ENCODE measurements at places on chromosomes 7 and 10.

- no peak overlapping the region for H3K27ac ChIP-seq
- no peaks in the 10 kb centered on the region for H3K36me3 ChIP-seq
- H3K27me3 ChIP-seq, result no peaks in the 10 kb centered on the region
- DNase-seq, result no peak
- H3K4me1 ChIP-seq, result no peaks in the 10 kb centered on the region
Observed at GRCh38 chr7:79740076-79740475, 286.6 kb upstream of the MAGI2 start.

DNA sequence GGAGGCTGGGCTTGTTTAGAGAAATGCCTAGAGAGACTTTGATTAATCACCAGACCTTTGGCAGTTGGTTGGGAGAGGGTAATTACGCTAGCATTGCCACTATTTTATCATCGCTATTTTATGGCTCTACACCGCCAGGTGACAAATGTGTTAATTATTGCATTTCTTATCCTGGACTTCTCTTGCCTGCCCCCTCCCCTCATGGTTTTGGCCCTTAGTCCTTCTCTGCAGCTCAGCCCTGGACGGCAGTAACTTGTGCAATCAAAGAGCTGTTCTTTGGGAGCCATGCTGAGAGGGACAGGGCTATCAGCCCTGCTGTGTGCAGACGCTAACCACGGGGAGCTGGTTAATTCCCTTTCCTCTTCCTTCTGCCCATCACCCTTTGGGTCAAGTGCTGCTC is 585.0 kb downstream of the AUTS2 start:
- no peak for DNase-seq
- H3K36me3 ChIP-seq, result no peaks in the 10 kb centered on the region
- no peaks in the 10 kb centered on the region for H3K27me3 ChIP-seq
- no peak overlapping the region for H3K27ac ChIP-seq

GRCh38 chr7:156854654-156855053 is 38.3 kb downstream of the LMBR1 start:
- DNase-seq, result no peak
- no peaks in the 10 kb centered on the region for H3K27me3 ChIP-seq
- H3K4me3 ChIP-seq, result no peak overlapping the region
- no peaks in the 10 kb centered on the region for H3K4me1 ChIP-seq

- no peak overlapping the region for H3K4me3 ChIP-seq
- H3K27me3 ChIP-seq, result no peaks in the 10 kb centered on the region
- H3K27ac ChIP-seq, result no peak overlapping the region
- no peaks in the 10 kb centered on the region for H3K4me1 ChIP-seq
Observed at GRCh38 chr7:90660100-90660499, 64.0 kb downstream of the CDK14 start.

DNA sequence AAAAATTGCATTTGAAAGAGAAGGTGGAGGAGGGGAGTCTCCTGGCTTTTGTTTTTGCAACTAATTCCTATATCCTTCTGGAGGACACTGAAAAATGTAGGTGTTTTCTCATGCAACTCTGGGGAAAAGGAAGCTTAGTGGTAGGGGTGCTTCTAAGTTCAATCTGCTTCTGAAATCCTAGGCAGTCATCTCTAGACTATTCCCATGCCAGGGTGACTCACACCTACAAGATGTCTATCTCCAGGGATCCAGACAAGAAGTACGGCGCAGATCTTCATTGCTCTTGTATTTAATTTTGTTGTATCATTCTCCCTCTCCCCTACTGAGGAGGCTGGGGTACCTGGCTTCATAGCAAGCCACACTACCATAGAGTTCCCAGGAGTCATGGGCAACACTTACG is 258.8 kb downstream of the PHF14 start:
- no peak overlapping the region for H3K4me3 ChIP-seq
- no peaks in the 10 kb centered on the region for H3K27me3 ChIP-seq
- no peak overlapping the region for H3K27ac ChIP-seq

DNA sequence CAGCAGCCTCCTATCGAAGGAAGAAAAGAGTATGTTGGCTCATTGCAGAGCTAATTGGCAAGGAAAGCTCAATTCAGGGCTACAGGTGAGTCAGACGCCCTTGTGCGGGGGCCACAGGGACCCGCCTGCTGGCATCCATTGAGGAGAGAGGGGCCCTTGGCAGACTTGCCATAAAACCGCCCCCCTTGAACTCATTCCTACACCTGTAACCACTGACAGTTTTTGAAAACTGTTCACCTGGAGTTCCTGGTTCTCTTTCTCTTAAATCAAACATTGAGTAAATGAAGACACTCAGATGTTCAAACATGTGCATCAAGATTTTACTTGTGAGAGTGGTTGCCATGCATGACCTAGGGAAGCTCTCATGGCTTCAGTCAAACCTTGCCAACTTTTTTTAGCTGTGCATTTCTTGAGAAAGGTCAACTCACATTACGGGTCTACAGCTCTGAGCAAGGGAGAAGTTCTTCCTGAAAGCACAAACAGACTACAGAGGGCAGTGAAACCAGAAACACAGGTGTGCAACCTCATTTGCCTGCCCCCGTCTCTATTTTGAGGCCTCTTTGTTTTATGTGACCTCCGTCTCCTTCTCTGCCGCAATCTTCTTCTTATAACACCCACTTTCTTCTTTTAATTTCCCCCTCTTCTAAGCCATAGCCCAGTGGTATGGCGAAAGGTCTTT is 87.8 kb downstream of the TBXAS1 start:
- no peaks in the 10 kb centered on the region for H3K36me3 ChIP-seq
- no peak for DNase-seq
- H3K27me3 ChIP-seq, result no peaks in the 10 kb centered on the region
- H3K27ac ChIP-seq, result no peak overlapping the region
- no peaks in the 10 kb centered on the region for H3K4me1 ChIP-seq

GRCh38 chr7:11343136-11343535 is 369.5 kb downstream of the PHF14 start:
- DNase-seq, result no peak
- H3K27ac ChIP-seq, result no peak overlapping the region
- H3K4me3 ChIP-seq, result no peak overlapping the region
- no peaks in the 10 kb centered on the region for H3K36me3 ChIP-seq
- no peaks in the 10 kb centered on the region for H3K27me3 ChIP-seq

- H3K4me1 ChIP-seq, result no peaks in the 10 kb centered on the region
- no peak overlapping the region for H3K4me3 ChIP-seq
- no peak overlapping the region for H3K27ac ChIP-seq
- no peak for DNase-seq
- no peaks in the 10 kb centered on the region for H3K36me3 ChIP-seq
Observed at GRCh38 chr10:131419797-131420196, 108.3 kb upstream of the TCERG1L start.

DNA sequence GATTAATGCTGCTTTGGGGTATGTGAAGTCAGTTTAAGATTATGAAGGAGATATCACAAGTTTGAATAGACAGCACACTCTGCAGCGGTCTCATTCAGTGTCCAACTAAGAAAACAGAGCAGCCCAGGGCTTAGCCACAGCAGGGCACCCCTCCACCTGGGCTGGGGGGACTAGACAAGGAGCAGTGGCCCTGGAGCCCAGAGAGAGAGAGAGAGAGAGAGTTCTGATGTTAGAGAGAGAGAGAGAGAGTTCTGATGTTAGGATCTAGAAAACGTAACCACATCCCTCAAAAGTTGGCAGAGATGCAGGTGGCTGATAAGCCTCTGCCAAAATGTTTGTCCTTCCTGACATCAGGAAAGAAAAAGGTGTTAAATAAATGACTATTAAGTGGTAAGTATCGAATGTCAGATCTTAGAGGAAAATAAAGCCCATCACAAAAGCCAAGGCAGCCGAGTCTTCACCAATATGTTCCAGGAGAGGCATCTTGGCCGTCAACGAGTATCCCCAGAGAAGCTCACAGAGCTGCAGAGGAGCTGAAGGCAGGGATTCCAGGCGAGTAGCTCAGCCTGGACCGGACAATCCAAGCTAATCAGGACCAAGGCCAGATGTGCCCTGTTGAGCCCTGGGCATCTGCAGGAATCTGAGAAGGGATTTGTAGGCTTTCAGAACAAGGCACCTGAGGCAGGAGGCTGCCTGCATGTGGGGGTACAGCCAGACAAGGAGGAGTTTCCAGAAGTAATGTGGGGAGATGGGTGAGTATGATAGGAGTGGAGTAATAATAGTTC is 150.1 kb upstream of the TCF7L2 start:
- DNase-seq, result no peak
- H3K4me3 ChIP-seq, result no peak overlapping the region

GRCh38 chr7:44222074-44222473 is 21.3 kb downstream of the YKT6 start:
- H3K4me1 ChIP-seq, result no peaks in the 10 kb centered on the region
- no peak overlapping the region for H3K4me3 ChIP-seq
- no peak overlapping the region for H3K27ac ChIP-seq

DNA sequence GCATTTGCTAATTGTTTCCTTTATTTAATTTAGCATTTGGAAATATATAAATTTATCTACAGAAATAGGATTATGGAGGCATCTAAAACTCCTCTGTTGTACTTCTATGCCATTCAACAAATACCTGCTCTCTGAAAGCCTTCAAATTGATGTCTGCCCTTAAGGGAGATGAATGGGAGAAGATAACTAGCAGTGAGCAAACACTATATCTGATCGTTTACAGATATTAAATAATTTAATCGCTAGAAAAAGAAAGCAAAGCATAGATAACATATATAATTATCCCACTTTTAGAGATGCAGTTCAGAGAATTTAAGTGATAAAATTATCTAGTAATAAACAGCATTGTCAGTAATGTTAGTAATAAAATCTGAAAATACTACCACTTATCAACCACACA is 524.9 kb downstream of the NRG3 start:
- no peak overlapping the region for H3K27ac ChIP-seq
- no peaks in the 10 kb centered on the region for H3K4me1 ChIP-seq
- DNase-seq, result no peak
- no peaks in the 10 kb centered on the region for H3K27me3 ChIP-seq
- H3K36me3 ChIP-seq, result no peaks in the 10 kb centered on the region

GRCh38 chr7:144747936-144748335 is 87.9 kb downstream of the TPK1 start:
- H3K27ac ChIP-seq, result no peak overlapping the region
- DNase-seq, result no peak
- H3K4me1 ChIP-seq, result no peaks in the 10 kb centered on the region
- H3K36me3 ChIP-seq, result no peaks in the 10 kb centered on the region
- no peak overlapping the region for H3K4me3 ChIP-seq

DNA sequence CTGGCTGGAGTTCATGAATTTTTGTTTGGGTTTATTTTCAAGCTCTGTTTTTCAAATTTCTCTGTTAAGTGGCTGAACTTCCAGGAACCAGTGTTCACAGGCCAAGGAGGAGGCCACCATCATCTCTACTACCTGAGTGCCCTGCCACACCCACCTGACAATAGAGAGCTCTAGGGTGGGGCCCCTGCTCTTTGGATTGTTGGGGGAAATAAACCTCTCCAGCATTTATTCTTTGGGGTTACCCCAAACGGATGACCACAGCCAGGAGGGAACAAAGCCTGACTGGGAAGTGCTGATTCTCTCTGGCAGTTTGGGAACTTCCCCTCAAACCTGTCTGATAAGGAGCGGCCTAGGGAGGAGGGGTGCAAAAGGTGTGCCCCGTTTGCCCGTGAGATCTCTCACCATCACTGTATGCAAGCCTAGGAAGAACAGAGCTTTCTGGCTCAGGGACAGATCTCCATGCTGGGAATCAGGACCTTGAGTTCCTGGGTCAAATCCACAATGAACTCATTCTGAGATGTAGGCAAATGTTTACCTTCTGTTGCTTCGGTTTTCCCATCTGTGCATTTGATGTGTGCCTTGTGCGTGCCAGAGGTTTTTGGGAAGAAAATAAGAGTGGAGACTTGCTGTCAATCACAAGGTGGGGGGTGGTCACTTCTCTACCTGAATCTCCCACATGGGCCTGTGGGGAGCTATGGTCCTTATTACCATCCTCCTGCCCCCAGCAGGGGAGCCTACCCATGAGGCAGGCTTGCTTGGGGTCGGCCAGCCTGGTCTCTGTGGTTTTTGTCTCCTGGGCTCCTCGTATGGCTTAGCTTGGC is 27.7 kb upstream of the PDCD4 start:
- peak overlapping the region; percentile 14 for H3K27ac ChIP-seq
- no peak for DNase-seq
- H3K4me1 ChIP-seq, result peaks cover 14% of the 10 kb centered on the region
- no peaks in the 10 kb centered on the region for H3K36me3 ChIP-seq
- H3K4me3 ChIP-seq, result no peak overlapping the region

DNA sequence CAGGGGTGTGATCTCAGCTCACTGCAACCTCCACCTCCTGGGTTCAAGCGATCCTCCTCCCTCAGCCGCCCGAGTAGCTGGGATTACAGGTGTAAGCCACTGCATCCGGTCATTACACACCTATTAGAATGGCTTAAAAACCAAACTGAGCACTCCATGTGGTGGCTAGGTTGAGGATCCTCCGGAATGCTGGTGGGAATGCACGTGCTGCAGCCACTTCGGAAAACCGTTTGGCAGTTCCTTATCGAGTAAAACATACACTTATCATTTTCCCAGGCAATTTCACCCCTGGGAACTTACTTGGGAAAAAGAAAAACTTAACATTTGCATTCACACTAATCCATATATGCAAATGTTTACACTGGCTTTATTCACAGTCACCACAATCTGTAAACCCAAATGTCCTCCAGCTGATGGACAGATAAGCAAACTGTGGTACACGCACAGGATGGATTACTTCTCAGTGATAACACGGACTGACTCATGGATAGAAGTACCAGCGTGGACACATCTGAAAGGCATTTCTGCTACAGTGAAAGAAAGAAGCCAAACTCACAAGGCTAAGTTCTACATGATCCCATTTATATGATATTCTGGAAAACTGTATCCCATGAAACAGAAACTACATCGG is 20.4 kb downstream of the RFC2 start:
- H3K4me3 ChIP-seq, result no peak overlapping the region
- H3K27ac ChIP-seq, result no peak overlapping the region
- no peak for DNase-seq
- no peaks in the 10 kb centered on the region for H3K27me3 ChIP-seq
- H3K4me1 ChIP-seq, result peaks cover 6% of the 10 kb centered on the region

- H3K27ac ChIP-seq, result no peak overlapping the region
- H3K27me3 ChIP-seq, result no peaks in the 10 kb centered on the region
- H3K36me3 ChIP-seq, result no peaks in the 10 kb centered on the region
- peaks cover 22% of the 10 kb centered on the region for H3K4me1 ChIP-seq
- DNase-seq, result no peak
Observed at GRCh38 chr7:94507462-94507861, 2.1 kb upstream of the CASD1 start.

- H3K27me3 ChIP-seq, result no peaks in the 10 kb centered on the region
- H3K4me3 ChIP-seq, result no peak overlapping the region
- no peaks in the 10 kb centered on the region for H3K36me3 ChIP-seq
- peak; percentile 65 for DNase-seq
Observed at GRCh38 chr10:11472158-11472753, 139.2 kb downstream of the USP6NL start.

- no peaks in the 10 kb centered on the region for H3K27me3 ChIP-seq
- peaks cover 3% of the 10 kb centered on the region for H3K4me1 ChIP-seq
- no peak overlapping the region for H3K27ac ChIP-seq
- H3K4me3 ChIP-seq, result no peak overlapping the region
- no peaks in the 10 kb centered on the region for H3K36me3 ChIP-seq
Observed at GRCh38 chr7:107581387-107582013, 1.5 kb downstream of the BCAP29 start.

- no peaks in the 10 kb centered on the region for H3K4me1 ChIP-seq
- H3K27ac ChIP-seq, result no peak overlapping the region
- peaks cover 2% of the 10 kb centered on the region for H3K27me3 ChIP-seq
- no peaks in the 10 kb centered on the region for H3K36me3 ChIP-seq
- no peak overlapping the region for H3K4me3 ChIP-seq
- DNase-seq, result no peak
Observed at GRCh38 chr7:22385326-22385725, 28.4 kb upstream of the RAPGEF5 start.

- DNase-seq, result no peak
- H3K27ac ChIP-seq, result no peak overlapping the region
- peaks cover 14% of the 10 kb centered on the region for H3K27me3 ChIP-seq
- peaks cover 4% of the 10 kb centered on the region for H3K36me3 ChIP-seq
Observed at GRCh38 chr7:128025380-128025779, 5.9 kb downstream of the LRRC4 start.

Data from T-cell (primary cell).